NCI-H1417 treated with DMSO at 0.1 percent for 48 hours (cell line): ENCODE measurements at places on chromosomes 12 and 14.
A peak's percentile ranks its signal among the peaks of the same experiment; 100 is the strongest.

DNA sequence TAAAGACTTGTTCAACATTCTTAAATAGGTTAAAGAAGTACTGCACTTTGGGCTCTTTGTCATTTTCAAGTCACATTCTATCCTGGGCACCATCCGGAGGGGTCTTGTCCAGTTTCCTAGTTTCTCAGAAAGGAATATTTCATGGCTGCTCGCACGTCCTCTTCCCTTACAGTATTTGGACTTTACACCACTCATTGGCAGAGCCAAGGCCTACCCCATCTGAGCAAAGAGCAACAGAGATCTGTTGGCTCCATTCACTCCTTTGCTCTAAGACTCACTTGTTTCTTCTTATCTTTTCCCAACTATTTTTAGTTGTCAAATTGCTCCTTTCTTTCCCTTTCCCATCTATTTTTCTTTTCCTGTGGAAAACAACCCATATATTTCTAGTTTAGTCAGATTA is 118.2 kb downstream of the CRADD start:
- no peak for DNase-seq

- no peak for DNase-seq
These were observed 93.0 kb upstream of the PRKD1 start for GRCh38 chr14:30020687-30021086.

DNA sequence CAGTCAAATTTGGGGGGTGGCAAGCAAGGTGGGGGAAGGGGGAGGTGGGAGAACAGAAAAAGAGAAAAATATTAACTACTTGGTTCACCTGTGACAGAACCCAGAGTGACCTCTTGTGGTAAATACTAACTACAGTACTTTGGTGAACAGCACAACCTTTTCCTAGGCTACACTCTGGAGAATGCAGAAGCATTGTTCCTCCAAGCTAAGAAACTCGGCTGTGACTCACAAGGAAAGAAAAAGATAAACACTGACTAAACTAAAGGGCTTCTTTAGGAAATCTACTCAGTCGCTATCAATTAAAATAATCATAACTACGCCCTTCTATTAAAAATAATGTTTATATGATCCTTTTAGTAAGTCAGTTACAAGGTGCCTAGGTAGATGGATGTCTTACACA is 5.4 kb downstream of the KCNH5 start:
- DNase-seq = peak; percentile 53

DNA sequence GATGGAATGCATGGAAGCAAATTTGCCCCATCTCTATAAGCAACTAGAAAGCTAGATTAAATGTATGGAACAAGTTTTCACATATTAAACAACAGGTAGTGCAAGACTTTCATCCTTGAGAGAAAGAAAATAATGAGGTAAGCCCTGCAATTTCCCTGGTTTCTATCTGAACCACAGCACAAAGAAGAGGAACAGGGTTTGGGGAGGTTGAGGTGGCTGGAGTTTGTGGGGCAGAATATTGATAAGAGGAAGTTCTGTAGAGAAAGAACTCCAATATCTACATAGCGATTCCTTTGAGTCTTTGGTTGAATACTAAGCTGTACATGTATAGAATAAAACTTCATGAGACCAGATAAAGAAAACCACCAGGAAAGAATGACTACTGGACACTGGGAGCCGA is 96.3 kb upstream of the CCND2 start:
- DNase-seq = no peak

DNA sequence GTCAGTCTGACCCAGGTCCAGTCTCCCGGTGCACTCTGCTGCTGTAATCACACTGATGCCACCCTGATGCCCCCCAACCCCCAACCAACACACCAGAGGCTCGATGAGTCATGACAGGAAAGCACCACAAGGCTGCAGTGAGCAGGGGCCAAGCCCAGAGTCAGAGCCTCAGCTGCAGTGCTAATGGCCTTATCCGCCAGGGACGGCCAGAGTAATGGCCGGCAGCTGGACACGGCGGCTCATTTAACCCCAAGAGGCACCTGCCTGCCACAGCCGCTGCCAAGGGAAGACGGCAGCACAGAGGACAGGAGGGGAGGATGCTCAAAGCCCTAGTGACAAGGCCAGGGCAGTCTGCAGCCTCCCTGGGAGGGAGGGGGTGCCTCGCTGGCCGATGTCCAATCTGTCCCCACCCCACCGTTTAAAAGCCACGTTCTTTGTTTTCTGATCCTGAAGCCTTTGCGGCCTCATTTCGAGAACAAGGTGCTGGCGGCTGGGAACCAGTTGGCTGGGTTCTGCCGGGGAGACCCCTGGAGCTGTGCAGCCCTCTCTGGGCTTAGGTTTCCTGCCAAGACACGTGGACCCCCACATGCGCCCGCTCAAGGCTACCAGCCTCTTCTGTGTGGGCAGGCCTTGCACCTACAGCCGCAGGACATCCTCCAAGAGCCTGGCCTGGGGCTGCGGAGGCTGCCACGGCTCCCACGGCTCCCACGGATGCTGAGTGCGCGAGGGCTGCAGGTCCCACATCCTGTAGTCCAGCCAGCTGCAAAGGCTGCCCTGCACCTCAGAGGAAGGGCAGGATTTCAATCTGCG is 13.1 kb downstream of the CCDC85C start:
- DNase-seq = no peak

- DNase-seq = no peak
These were observed 1.9 kb downstream of the PPP1R3E start for GRCh38 chr14:23300687-23301223.

GRCh38 chr12:113245695-113246477 is 24.6 kb downstream of the TPCN1 start:
- peak; percentile 94 for DNase-seq

DNA sequence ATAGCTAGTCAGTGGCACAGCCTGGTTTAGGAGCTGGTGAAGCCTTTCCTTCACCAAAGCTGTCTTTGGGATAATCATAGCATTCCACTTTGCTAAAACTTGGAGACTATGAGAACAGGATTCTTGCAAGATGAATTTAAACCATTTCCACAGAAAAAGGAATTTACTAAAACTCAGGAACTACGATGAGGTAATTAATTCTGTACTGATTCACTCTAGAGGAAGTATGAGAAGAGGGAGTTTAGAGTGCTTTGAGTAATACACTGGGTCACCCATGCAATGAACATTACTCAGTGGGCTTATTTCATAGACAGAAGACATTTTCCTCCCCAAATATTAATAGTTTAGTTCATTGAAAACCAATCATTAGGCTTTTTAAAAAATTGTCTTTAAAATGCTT is 73.0 kb downstream of the RMST start:
- DNase-seq = no peak

- DNase-seq = peak; percentile 84
These were observed at the start of gene FKBP3 for GRCh38 chr14:45134051-45134958. Gene FKBP3 (minus strand): TSS chr14:45134481. CDS start chr14:45134456, 25 bp downstream.

DNA sequence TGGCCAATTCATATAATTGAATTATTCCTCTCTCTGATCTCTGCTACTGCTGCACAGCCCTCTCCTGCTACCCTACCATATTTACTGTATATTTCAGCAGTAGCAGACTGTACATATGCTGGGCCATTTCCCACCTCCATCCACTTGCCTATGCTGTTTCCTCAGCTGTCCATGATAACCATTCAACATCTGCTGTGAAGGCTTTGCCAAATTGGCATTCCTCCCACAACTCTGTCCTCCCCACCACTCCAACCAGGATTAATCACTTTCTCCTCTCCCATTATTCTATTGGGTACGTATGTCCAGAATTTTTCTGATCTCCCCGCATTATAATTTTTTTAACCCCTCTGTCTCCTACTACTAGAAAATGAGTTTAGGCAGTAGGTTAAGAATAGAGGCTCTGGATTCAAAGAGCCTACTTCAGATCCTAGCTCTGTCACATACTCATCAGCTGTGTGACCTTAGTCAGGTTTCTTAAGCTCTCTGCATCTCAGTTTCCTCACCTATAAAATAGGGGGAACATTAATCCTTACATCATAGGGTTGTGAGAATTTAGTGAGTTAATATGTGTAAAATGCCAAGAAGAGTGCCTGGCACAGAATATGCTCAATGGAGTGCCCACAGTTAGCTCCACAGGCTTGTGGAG is 123.3 kb downstream of the KICS2 start:
- no peak for DNase-seq

- DNase-seq = no peak
These were observed 2.2 kb downstream of the BLOC1S1 start for GRCh38 chr12:55718015-55718414.

GRCh38 chr12:129296671-129297070 is 443.4 kb downstream of the GLT1D1 start:
- no peak for DNase-seq

GRCh38 chr14:64069634-64070359 is 217.0 kb downstream of the SYNE2 start:
- DNase-seq = no peak

- DNase-seq = no peak
These were observed 236.1 kb upstream of the NPAS3 start for GRCh38 chr14:32702562-32702961.

- no peak for DNase-seq
These were observed 29.2 kb upstream of the RIC8B start for GRCh38 chr12:106745181-106745745.

DNA sequence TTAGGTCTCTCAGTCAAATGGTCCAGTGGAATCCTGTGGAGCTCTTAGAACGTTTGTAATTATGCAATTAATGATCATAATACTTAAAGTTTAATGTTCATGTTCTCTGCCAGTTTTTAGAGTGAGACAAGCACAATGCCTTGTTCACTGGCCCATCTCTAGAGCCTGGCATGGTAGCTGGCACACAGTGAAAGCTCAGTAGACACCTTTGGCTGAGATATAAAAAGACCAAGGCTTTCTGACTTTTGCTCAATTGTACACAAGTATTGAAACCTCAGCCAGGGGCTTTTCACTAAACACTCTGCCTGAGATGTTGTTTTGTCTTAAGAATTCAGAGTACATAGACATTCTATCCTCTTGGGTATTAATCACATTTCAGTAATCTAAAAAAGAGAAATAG is 241.8 kb upstream of the ATP2B1 start:
- no peak for DNase-seq

- no peak for DNase-seq
These were observed 614.9 kb downstream of the VRK1 start for GRCh38 chr14:97411938-97412612.

GRCh38 chr14:94171208-94171607 is 2.9 kb upstream of the PPP4R4 start:
- DNase-seq = no peak
